ENCODE measurements at places on chromosomes 2 and 18.

DNA sequence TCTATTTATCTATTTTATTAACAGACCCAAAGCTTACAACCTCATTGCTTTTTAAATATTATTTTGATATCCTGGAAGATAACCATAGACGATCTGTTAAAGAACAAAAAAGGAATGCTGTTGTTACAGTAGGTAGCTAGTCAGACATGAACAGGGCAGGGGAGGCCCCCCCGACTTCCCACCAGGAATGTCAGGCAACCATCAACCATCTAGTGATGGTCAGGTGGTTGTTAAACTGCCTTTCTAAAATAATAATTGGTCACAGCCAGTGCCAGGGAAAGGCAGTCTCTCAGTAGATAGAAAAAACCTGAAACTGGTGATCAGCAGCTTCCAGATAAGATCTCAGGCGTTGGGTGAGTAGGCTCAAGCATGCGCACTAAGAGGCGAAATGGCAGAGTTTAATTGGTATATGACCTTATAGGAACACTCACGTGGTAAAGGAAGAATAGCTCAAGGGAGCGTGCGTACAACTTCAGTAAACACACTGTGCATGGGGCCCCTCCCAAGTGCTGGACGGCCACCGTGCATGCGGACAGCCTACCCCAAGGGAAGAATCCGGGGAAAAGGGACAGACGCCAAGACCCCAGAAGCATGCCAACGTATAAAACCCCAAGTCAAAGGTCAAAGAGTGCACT, 32.5 kb upstream of the CCL20 start:
- DNase-seq, result no peak

GRCh38 chr2:159803235-159803962, 5.4 kb upstream of the CD302 start:
- DNase-seq, result no peak

- no peak for DNase-seq
These were observed 8.5 kb upstream of the ROCK2 start for GRCh38 chr2:11352781-11353537.

DNA sequence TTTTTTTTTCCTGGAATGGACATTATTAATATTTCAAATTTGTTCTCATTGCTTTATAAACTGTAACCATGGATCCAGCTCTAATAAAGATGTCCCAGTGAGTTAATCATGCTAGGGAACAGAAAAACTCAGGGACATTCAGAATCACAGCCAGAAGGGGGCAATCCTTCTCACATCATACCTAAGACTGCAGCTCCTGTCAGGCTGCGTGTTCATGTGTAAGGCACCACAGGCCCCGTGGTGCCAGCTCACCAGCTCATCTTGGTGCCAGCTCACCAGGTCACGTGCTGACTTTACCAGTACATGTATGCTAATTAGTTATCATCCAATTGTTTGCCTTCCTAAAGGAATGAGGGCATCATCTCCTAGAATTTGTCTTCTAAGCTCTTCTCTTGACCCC, 84.7 kb upstream of the NEDD4L start:
- peak; percentile 14 for DNase-seq

DNA sequence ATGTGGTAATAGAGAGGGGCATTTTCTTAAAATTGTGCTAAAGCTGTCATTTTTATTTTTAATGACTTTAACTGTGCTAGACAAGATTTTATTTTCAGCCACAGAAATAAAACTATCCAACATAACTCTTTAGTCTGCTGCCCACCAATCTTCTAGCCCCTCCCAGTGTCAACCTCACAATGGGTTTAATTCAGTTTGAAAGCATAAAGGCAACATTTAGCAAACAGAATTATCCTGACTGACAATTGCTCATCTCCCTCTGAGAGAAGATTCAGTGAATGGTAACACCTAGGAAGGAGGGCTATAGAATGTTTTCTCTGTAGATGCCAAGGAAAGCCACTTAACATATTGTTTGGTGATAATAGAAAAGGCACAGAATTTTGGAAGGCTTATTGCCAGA, 5.2 kb downstream of the ERMN start:
- DNase-seq, result no peak

DNA sequence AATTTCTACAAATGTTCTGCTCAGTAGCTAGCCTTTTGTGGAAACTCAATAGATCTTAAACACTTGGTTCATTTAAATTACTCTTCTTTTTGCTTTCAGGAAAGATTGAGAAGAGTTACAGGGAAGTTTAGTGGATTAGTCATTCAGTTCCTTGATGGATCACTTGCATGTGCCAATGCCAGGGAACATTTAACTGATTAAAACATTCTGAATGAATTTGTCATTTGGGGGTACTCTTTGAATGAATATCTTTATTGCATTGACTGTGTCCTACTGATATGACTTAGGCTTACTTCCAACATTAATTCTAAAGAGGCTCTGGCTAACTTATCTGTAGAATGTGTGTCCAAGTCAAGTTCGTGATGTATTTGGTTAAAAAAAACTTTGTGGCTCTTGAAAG, 199.8 kb downstream of the PLCL1 start:
- no peak for DNase-seq

GRCh38 chr18:1147730-1148129, 243.1 kb downstream of the ADCYAP1 start:
- no peak for DNase-seq

- no peak for DNase-seq
These were observed 150.8 kb upstream of the ARHGAP28 start for GRCh38 chr18:6578686-6579085.

- no peak for DNase-seq
These were observed 78.3 kb upstream of the FZD5 start for GRCh38 chr2:207847807-207848544.

DNA sequence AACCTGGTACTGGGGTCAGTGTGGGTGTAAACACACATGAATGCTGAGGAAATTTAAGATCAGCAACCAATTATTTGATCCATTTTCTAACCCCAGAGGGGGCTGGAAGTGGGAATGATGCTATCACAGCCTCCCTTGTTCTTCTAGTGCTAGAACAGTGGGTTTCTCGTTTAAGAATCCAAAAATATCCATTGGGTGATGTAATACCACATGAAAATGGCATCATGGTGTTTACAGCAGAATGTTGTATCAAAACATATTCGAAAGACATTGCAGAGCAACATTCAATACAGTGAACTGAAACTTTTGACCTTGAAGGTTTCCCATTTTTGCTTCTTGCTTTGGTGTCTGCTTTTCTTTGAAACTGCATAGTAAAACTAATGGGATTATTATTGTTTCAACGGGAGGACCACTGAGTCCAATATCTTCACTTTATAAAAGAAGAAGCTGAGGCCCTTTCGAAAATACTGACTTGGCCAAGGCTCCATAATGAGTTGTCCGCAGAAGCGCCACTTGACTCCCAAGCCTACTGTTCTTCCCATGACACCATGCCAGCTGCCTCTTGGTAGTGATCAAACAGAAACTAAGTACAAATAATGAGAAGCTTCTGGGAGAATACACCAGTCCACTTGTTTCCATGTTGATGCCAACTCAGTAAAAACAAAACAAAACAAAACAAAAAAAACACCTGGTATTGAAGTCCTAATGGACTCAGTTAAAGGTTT, 106.1 kb downstream of the COLEC12 start:
- no peak for DNase-seq

DNA sequence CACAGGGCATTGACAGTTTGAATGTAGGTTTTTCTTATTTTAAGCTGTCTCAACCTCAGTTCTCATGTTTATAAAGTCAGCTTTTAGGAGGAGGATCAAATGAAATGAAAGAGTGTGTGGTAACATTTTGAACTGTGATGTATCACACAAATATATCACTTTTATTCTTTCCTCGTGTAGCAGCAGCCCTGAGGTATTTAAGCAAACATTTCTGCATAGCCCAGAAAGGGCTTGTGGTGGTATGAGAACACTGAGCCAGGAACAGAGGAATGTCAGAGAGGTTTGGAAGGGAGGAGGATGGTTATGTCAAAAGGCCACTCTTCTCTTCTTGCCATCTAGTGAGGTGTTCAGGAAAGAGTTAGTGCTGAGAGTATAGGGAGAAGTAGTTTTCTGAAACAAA, 150.2 kb downstream of the PARD3B start:
- DNase-seq, result no peak

- no peak for DNase-seq
These were observed 24.2 kb downstream of the PSMD14 start for GRCh38 chr2:161332371-161332967.

DNA sequence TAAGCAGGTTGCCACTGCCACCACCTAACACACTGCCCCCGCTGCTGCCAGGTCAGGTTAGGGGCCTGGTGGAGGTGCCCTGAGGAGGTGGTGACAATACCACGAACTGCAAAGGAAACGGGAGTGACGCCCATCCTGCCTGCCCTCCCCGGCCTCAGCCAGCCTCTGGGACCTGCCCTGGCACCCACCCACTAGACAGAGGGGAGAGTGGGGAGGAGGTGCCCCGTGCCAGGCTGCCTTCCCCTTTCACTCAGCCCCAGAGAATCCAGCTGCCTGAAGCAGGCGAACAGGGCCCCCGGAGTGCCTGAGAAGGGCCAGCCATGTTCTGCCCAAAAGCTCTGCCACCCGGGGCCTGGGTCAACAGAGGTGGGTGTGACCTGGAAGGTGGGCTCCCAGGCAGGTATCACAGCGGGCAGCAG, 44.5 kb upstream of the FOSL2 start:
- peak; percentile 79 for DNase-seq

DNA sequence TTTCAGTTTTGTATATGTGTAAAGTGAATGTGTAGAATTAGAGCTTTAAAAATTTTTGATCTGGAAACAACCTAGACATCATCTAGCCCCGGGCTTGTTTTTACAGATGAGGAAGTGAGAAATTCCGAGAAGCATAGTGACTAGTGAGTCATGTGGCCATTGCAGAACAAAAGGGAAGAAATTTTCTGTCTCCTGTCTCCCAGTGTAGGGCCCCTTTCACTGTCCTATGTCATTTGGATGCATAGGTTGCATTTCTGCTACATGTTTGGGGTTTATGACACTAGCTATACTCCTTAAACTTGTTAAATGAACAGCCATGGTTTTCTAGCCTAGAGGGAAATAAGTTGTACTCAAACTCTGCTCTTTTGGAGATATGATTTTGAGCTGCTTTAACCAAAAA, 84.6 kb downstream of the PLCL1 start:
- DNase-seq, result peak; percentile 47

DNA sequence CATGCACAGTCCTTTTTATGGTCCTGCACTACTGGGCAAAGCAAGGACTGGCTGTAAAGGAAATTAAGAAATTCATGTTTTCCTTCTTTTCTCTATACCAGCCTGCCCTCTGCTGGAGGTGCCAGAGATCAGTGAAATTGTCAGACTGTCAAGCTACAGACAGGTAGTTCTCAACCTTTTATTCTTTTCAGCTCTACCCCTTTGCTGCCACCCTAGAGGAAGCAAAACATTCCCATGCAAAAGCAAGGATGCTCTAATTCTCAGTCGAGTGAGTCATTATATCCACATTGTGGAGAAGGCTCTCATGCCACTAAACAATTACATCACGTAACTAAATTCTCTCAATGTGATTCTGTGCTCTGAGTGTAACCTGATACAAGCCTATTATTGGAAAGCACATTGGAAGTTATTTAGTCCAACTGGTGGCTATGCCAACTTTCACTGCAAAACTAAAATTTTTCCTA, 25.0 kb upstream of the RAPGEF4 start:
- DNase-seq, result no peak

DNA sequence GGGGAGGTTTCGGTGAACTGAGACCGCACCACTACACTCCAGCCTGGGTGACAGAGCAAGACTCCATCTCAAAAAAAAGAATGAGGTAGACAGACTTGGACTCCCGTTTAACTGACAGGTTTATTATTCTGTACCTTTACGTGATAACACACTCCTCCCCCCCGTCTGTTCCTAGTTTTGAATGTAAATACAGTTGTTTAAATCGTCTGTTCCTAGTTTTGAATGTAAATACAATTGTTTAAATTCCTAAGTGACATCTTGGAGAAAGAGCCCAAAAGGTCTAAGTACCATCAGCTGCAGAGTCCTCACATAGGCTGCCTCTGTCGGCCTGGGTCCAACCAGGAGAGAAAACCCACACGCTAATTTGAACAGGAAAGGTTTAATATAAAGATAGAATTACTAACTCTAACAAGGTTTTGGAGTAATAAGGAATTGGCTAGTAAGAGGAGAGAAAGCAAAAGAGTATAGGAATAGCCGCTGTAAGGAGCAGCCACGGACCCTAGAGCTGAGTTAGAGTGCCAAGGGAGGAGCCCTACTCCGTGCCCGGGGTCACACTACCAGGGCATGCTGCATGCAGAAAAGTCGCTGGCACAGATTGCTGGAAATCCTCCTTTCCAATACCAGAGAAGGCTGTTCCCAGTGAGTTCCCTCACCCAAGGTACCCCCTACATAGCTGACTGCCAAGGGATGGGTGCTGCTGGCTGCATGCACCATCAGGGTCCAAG, 83.5 kb upstream of the RANBP2 start:
- DNase-seq, result no peak

GRCh38 chr18:76376225-76376624, 118.8 kb downstream of the ZNF516 start:
- no peak for DNase-seq

- no peak for DNase-seq
These were observed 50.3 kb upstream of the GLI2 start for GRCh38 chr2:120685066-120685973.

DNA sequence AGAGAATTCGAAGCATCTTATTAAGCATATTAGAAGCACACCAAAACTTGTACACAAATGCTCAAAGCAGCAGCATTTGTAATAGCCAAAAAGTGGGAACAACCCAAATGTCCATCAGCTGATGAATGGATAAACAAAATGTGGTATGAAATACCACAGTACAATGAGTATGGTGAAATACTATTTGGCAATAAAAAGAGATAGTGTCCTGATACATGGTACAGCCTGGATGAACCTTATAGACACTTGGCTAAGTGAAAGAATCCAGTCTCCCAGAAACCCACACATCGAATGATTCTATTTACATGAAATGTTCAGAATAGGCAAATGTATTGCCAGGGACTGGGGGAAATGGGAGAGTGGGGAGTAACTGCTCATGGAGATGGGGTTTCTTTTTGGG, 3.0 kb downstream of the SPATA3 start:
- DNase-seq, result no peak

DNA sequence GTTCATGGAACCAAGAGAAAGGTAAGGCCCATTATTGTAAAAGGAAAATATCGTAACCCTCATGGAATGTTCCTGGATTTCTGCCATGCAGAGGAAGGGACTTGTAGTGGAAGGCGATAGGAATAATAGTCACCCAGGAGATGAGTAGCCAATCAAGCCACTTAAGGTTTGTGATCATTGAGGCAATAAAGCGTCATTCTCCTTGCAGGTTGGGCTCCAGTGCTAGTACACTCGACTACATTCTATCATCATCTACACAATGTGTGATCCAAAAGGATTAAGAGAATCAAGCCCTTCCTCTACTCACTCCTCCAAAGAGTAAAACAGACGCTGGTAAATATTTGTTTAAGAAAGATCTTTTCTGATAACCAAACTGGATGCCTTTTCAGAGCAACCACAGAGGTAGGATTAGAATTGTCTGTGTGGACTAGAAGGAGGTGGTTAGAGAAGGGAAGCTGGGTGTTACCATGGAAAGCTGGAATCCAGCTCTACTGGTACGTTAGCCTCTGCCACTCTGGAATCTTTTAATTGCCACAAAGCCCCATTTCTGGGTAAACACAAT, 245.7 kb downstream of the IKZF2 start:
- no peak for DNase-seq

Data from CD4-positive, alpha-beta T cell treated with Interleukin-1 beta for 1 hour (primary cell).